ENCODE measurements at places on chromosomes 11 and 22.

- no peak for DNase-seq
These were observed 21.8 kb upstream of the NAV2 start for GRCh38 chr11:19690885-19691284.

DNA sequence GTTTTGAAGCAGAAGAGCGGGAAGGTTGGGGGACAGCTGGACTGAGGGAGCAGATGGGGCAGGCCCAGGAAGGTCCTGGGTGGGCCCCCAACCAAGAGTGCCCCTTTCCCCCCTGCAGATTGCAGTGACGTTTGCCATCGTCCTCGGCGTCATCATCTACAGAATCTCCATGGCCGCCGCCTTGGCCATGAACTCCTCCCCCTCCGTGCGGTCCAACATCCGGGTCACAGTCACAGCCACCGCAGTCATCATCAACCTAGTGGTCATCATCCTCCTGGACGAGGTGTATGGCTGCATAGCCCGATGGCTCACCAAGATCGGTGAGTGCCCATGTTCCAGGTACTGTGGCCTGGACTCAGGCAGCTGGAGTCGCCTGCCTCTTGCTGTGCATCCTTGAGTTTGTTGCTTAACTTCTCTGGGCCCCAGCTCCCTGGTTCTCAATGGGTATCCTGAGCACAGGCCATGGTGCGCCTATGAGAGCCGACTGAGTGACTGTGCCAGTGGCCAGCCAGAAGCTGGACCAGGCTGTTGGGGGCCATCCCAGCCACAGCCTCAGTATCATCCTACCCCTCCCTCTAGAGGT, 42.0 kb upstream of the FADD start:
- no peak for DNase-seq

DNA sequence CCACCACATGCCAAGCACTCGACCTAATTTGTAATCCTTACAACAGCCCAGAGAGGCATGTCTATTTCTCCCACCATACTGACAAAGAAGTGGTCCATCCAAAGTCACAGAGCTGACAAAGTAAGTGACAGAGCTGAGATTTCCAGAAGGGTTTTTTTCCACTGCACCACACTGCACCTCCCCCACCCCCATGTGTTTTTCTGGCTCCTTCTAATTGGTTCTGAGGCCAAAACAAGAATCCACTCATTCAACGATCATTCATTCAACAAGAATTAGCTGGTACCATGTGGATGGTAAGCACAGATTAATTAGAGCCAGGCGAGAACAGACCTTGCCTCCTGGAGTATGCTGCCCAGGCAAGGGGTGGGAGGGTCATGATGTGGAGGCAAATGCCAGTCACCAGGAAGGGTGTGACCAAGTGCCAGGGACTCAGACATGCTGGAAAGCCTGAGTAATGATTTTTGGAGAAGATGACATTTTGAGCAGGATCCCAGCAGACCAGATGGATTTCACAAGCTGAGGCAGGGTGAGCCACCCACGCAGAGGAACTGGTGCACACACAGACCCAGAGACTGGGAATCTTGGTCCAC, 14.9 kb upstream of the PRG2 start:
- no peak for DNase-seq

GRCh38 chr11:131491503-131491902, 121.1 kb downstream of the NTM start:
- DNase-seq, result no peak

- DNase-seq, result no peak
These were observed 66.5 kb downstream of the CCDC34 start for GRCh38 chr11:27296497-27296896.

DNA sequence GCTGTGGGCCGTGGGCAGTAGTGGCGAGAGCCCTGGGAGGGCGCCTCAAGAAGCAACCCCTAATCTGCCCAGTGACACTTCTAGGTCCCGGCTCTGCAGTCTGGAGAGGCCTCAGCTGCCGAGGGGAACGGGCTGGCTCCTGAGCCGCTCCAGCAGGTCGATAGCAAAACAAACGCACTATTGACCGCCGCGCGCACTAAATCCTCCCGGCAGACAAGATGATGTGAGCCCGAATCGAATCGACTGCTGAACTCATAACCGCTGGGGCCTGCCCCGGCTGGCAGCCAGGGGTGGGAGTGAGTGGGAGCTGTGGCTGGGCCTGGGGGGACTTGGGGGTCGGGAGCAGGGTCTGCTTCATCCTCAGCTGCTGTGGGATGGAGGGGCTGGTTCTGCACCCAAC, 36.1 kb downstream of the FLRT1 start:
- DNase-seq, result no peak

GRCh38 chr22:25837288-25837900, 95.4 kb downstream of the MYO18B start:
- no peak for DNase-seq
